ENCODE measurements at places on chromosomes 1 and 21.

DNA sequence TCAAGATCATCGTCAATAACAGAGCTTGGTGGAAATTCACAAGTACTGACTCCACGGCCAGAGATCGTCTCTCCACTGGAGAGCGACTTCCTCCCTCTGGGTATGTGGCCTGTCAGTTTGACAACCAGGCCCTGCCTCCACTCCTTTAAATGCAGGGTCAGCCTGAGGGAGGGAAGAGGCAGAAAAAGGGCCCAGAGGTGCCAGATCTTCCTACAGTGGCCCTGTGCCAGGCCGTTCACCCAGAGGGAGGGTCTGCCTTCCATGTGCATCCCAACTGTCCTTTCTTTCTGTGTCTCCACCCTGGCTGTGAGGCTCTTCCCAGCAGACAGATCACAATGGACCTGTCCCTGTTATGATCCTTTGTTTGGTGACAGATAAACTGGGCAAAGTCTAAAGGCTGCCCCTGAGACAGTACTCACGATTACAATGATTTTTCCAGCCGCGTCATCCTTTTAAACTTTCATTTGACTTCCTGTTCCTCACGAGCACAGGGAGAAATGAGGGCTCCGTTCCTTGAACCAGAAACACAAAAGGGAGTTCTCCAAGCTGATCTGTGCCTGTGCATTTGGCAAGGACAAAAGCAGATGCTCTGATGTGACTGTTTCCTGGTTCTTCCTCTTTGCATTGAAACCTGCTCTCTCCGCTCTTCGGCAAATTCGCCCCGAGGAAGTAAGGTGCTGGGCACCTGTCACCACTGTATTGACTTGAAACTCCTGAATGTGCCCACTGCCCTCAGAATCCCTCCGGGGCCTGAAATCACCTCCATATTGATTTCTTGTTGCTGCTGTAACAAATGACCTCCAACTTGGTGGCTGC is 126.7 kb downstream of the PGBD5 start:
- DNase-seq: peak; percentile 30

- DNase-seq: no peak
Measured at GRCh38 chr1:221101807-221102605, 222.8 kb downstream of the HLX start.

DNA sequence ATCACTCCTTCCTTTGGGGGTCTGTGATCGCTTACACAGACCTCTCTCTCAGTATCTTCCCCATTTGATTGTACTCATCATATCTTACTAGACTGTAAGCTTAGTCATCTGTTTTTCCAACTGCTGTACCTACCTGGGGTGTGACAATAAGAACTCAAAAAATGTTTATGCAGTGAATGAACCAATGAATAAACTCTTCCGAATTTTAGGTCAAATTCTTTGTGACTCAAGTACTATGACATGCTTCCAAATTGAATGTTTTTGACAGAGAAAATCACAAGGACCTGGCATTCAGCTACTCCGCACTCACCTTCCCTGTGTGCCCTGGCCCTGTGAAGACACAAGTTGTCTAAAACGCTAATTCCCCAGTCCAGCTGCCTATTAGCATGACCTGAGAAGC is 42.1 kb downstream of the TMCO4 start:
- no peak for DNase-seq

- DNase-seq: no peak
Measured at GRCh38 chr21:42452401-42453223, 43.4 kb downstream of the RSPH1 start.

- no peak for DNase-seq
Measured at GRCh38 chr1:17309426-17310067, 1.6 kb downstream of the PADI4 start.

DNA sequence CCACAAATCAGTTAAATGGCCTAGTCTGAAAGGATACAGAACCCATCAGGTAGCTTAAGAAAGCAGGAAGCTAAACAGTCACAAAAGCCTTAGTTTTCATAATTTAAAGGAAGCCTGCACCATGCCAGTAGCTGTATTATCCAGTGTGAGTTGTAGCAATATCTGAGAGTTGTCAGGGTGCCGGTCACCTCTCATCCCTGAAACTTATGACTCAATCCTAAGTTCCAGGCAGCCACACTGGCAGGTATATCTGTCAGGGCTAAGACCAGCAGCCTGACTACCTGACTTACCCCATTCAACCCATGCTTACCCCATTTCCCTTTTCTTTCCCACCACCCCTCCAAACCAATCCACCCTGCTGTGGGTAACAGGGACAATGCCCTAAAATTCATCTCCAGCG is 37.8 kb upstream of the LPAR3 start:
- no peak for DNase-seq

DNA sequence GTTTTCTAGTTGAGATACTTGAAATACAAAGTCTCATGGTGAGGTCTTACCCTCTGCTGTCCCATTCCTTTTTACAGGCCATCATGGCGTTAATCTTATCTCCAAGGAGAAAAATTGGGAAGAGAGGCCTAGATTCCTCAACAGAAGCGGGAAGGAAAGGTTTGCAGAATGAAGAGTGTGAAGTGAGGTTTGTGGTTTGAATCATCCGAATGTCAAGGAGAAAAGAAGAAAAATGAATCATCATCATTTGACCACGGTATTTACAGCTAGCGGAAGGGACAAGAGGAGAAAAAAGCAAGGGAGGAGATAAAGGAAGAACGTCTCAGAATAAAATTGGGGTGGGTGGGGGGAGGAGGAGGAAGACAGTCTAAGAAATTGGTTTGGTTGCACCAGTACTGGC is 935 bp upstream of the COG2 start:
- no peak for DNase-seq

- DNase-seq: no peak
Measured at GRCh38 chr1:54813485-54814125, 12.5 kb upstream of the TTC22 start.

GRCh38 chr1:24386931-24387330 is 26.7 kb downstream of the STPG1 start:
- DNase-seq: no peak

GRCh38 chr1:16022393-16022792 is 557 bp downstream of the CLCNKA start:
- no peak for DNase-seq

- DNase-seq: no peak
Measured at GRCh38 chr1:151134396-151134795, 12.0 kb downstream of the SEMA6C start.

DNA sequence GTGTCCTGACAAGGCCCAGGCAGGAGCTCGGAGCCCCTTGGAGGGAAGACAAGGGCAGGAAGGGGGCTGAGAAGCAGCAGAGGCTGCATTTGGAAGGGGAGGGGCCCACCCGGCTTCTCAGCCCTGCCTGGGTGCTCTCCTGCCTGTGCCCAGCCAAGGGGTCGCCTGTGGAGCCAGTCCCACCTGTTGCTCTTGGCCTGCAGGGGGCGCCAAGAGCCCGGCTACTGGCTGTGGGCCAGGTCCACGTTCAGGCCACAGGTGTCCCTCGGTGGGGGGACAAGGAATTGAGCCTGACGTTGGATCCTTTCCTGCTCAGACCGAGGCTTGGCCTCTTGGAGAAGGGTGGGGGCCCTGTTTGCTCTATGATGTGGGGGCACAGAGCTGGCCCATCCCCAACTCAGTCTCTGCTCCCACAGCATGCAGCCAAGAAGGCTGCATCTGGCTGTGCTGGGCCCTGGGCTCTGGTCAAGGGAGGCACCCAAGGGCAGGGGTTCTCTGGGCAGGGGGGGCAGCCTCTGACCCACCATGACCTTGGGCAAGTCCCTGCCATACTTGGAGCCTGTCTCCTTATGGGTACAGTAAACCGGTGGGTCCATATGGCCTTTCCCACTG is 10.9 kb downstream of the WNT4 start:
- peak; percentile 46 for DNase-seq

- peak; percentile 60 for DNase-seq
Measured at GRCh38 chr1:246907472-246907871, 24.3 kb downstream of the AHCTF1 start.

DNA sequence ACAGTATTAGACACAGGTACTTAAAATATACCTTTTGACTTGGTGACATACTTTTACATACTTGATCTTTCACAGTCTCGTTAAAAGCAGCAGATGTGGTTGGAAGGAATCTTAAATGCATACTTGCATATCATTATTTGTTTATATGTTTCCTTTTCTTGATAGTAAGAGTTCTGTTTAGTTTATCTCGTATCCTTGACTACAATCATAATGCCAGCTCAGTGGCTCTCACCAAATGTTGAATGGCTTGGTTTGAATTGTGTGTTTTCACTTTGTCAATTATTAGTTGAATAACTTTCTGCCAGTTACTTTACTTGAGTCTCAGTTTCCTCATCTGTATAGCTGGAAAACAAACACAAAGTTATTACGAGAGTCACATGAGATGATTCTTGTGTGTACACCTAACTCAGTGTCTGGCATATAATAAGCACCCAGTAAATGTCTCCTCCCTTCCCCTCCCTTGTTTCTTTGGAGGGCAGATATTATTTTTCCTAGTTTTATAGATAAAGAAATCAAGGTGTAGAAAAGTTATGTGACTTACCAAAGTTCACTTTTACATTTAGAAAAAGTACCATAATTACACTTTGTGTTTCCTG is 131.6 kb upstream of the IVNS1ABP start:
- no peak for DNase-seq

- DNase-seq: no peak
Measured at GRCh38 chr1:72635719-72636118, 353.4 kb upstream of the NEGR1 start.

DNA sequence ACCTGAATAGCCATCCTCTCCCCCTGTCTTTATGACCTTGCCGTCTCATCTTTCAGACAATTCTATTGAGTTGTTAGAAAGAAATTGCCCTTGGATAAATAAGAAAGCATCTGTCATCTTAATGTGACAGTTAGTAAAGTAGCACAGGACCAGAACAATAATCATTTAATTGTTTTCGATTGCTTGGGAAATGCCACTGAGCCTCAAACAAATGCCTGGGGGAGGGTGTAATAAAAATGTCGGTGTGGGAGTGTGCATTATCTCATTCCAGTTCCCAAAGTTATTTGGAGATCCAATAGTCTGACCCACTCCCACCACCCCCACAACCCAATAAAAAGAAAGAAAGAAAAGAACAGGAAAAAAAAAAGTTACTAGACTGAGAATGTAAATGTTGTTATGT is 509.3 kb upstream of the LRRC7 start:
- no peak for DNase-seq

DNA sequence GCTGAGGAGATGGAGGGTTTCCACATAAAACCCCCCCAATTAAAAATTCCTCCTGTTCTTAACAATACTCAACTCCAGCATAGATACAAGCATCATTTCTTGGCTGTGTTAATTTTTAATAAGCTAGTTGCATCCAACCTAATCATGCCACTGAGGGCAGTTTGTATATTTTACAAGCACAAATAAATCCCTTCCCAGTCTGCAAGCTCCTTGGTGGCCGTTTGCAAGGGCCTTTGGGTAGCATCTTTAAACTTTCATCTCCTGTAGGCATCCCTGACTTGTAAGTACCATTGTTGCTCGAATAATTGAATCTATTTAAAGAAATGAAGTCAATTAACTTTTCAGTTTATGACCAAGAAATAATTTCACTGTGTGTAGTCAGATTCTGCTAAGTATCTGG is 103.5 kb upstream of the AJAP1 start:
- DNase-seq: no peak

DNA sequence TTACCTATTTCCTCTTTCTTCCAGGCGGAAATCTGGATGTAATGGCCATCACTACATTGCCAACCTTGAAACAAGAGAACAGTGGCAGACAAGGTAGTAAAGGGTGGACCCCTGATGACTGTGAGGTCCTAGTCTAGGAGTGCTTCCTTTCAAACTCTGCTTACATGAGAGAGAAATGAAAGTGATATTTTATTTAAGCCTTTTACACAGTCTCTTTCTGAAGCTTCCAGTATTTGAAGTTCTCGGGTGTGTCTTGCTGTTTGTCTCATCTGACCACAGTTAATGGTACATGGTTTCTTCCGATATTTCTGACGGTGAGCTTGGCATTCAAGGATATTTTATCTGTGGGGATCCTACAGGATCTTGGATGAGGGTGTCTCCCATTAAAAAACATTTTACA is 215.2 kb downstream of the SLC45A1 start:
- no peak for DNase-seq

- no peak for DNase-seq
Measured at GRCh38 chr1:184044603-184045376, 6.7 kb upstream of the TSEN15 start.

- no peak for DNase-seq
Measured at GRCh38 chr1:166875302-166875733, 746 bp downstream of the TADA1 start.

GRCh38 chr1:203327684-203328457 is 22.6 kb downstream of the BTG2 start:
- DNase-seq: peak; percentile 88

GRCh38 chr1:8218351-8219092 is 99.4 kb upstream of the SLC45A1 start:
- DNase-seq: no peak

DNA sequence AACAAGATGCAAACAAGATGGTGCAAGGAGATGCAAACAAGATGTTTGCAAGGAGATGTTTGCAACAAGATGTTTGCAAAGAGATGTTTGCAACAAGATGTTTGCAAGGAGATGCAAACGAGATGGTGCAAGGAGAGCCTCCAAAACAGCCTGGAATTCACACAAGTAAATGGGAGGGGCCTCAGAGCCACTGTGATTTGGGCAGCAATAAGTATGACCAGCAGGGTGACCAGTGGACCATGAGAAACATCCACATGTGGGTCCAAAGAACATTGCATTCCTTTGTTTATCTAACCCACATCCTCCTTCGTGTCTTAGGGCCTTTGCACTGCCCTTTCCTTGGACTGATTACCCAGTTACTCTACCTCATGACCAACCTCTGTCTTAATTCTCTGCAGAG is 162.9 kb downstream of the PLPP3 start:
- DNase-seq: no peak

DNA sequence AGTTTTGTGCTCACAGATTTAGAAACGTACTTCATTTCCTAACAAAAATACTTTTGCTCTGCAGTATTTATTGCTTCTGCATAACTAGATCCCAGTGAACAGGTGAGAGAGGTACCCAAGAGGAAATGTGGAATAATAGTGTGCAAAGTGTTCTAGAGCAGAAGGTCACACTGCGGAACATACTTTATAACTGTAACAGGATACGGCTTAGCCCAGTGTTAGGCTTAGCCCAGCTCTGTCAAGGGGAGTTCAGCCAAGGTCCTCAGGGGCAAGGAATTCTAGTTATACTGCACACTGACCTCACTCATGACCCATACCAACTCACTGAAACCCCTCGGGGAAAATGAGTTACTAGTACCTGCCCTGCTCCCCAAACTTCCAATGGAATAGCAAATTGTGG is 55.3 kb downstream of the PTPN14 start:
- DNase-seq: no peak

- no peak for DNase-seq
Measured at GRCh38 chr1:66335859-66336640, 197.9 kb upstream of the SGIP1 start.

All from NCI-H1436 (cell line).